ENCODE measurements at places on chromosomes 3 and 15.
A peak's percentile ranks its signal among the peaks of the same experiment; 100 is the strongest.

GRCh38 chr15:85935182-85935581 lies 140.5 kb upstream of the KLHL25 start:
- DNase-seq, result no peak

DNA sequence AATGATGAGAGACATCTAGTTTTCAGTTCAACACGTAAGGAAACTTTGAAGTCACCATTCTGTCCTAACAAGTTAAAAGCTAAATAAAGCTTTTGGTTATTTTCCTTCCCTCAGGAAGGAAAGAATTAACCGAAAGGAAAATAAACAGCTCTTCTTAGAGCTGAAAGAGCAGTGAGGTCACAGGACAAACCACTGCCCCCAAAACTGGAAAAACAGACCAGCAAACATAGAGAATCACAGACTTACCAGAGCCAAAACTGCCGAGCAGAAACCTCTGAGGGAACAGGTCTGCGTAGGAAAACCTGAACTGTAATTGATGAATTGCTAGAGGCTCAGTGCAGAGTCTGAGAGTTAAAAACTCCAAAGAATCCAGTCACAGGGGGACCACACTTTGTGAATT lies 14.7 kb downstream of the USP50 start:
- DNase-seq, result no peak

DNA sequence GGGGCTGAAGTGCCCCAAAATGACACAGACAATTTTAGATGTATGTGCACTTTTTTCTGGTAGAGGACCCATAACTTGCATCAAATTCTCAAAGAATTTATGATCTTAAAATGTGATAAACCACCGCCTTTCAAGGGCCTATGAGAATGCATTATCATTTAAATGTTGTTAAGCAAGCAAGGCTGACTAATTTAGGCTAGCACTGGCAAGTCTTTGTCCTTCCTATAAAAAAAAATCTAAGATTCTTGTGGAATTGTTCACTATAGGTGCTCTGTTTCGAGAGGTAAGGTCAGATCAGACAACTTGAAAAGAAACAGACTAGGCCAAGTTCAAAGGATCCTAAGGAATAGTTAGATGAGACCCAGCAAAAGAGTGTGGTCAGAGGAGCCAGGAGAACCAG lies 128.9 kb upstream of the PHLDB2 start:
- DNase-seq, result no peak

DNA sequence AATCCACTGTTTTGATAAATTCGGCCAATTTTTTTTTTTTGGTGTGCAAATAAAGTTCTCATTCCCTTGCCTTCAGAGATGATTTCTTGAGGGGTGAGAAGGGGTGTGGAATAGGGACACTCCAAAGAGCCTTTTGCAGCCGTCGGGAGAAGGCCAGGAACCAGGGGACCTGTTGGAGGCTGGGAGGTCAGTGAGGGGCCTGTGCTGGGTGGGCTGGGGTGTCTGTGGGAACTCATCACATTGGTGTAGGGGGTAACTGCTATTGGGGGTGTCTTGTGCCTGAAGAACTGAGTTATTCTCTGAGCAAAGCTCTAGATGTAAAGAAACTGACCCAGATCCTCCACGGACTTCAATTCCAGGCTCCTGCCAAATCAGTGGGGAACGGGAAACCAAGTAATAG lies 13.5 kb upstream of the SKIC8 start:
- DNase-seq, result no peak

DNA sequence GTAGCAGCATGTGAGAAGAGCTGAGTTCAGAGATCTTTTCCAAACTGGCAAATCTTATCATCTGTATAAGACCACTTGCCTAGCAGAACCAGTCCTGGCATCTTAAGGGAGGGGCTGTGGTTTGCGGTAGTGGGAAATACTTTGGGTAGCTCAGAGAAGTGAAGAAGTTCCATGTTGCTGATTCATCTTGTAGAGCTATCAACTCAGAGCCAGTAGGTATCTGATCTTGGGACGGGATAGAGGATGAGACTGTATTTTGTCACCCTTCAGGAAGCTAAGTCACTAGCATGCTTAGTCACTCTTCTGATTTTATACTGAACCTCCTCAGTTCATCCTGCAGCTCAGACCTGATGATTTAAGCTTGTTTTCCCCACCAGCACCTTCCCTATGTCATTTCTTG lies 211.4 kb downstream of the NR1D2 start:
- DNase-seq, result peak; percentile 43

GRCh38 chr15:67883234-67883773 lies 43.5 kb upstream of the RNU6-1 start:
- DNase-seq, result no peak

DNA sequence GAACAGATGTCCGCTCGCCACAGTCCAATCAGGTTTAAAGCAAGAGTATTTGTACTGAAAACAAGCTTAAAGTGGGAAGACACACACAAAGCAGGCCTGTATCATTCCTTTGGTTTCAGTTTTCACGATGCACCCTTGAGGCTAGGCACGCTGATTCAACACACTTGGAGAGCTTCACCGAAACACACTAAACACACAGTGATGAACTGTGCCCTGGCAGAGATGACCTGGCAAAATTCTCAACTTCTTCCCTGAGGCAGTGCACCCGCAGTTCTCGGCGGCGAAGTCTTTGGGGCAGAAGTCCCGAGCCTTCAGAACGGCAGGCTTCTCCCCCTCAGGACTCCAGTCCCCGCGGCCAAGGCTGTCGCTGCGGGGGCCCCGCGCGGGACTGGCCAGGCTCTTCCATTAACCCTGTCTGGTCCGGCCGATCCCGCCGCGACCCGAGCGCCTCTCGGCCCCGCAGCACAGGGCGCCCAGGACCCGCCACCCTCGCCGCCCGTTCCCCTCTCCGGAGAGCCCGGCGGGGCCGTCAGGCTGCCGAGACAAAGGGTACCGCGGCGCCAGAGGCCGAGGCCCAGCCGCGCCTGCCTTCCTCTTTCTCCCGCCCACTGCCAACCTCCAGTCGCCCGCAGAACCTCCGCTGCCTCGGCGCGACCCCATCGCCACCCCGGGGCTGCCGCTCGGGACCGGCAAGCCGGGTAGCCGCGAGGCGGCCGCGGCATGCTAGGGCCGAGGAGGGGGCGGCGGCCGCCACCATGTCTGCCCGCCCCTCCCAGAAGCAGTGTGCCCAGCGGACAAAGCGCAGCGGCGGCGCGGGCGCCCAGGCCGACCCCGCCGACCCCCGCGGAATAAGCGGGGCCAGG lies 792 bp downstream of the GABPB1 start:
- peak; percentile 62 for DNase-seq

- DNase-seq, result no peak
Observed at GRCh38 chr15:69505956-69506556, 53.4 kb downstream of the RPLP1 start.

GRCh38 chr3:124773351-124774326 lies 43.4 kb downstream of the UMPS start:
- no peak for DNase-seq

DNA sequence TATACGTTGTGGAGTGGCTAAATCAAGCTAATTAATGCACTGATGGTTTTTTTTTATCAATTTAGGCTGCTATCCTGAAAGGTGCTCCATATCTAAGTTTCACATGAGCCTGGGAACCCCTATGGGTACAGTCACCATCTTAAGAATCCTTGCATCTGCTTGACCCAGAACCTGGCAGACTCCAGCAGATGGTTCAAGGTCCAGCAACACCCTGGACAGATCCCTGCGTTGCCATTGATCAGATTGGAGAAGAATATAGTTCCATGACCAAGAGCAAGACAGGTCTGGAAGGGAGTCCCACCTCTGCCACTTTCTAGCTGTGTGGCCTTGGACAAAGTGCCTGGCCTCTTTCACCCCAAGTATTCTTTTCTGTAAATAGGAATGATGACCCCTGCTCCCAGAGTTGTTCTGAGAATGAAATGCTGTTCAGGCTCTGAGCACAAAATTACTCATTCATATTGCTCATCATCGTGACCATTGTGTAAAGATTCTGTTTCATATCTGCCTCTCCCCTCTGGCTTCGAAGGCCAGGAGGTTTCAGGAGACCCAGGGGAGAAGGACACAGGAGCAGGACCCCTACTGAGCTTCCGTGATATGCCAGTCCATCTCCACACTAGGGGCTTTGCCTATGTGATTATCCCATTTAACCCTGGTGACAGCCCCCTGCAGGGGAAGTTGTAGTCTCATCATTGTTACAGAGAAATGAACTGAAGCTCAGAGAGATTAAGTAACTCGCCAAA lies 30.0 kb upstream of the TSEN2 start:
- no peak for DNase-seq

- DNase-seq, result no peak
Observed at GRCh38 chr15:51672155-51672687, 9.1 kb upstream of the SCG3 start.

GRCh38 chr3:20250314-20250713 lies 64.3 kb upstream of the SGO1 start:
- DNase-seq, result no peak

DNA sequence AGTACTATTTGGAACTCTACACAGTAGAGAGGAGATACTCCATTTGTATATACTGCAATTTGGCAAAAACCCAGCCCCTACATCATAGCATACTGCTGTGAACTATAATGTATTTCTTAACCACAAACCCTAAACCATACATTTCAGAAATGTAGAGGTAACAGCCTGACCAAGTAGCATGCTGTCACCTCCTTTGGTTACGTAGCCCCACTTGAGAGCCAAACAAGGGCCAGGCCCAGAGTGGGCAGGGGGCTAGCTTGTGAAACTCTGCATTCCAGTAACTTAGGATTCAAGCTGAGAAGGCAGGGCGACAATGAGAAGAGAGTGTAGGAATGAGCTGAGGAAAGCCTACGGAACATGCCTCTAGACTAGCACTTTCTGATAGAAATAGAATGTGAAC lies 135.8 kb downstream of the GREM1 start:
- DNase-seq, result no peak

DNA sequence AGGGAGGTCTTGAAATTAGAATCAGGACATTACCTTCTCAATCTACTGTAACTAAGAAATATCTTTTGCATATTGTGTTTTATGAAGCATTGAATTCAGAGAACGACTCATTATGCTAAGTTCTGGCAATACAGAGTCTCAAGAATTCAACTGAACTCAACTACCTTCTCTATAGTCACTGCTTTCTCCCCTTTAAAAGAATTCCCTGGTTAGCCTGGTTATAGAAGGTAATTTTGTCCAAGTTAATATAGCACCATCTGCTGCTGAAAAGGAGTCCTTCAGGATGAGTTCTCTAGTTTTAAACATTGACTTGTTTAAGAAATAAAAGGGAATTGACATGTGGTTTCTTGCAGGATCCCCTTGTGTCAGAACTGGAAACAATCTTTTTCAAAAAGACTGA lies 60.2 kb downstream of the IL16 start:
- no peak for DNase-seq

GRCh38 chr15:88904624-88905327 lies 8.4 kb downstream of the MFGE8 start:
- DNase-seq, result no peak

GRCh38 chr3:48222616-48223513 lies at the start of gene CAMP:
TSS of gene CAMP (plus strand) at chr3:48223495. CDS start at chr3:48223512, 17 bp downstream.
- DNase-seq, result no peak

- no peak for DNase-seq
Observed at GRCh38 chr3:53354945-53355498, 7.7 kb upstream of the DCP1A start.

GRCh38 chr3:46665763-46666452 lies 27.6 kb downstream of the ALS2CL start:
- DNase-seq, result no peak

GRCh38 chr3:64063207-64063982 lies 40.1 kb upstream of the PSMD6 start:
- DNase-seq, result no peak

GRCh38 chr3:111238885-111239284 lies 167.3 kb downstream of the NECTIN3 start:
- DNase-seq, result no peak

GRCh38 chr3:189424922-189425321 lies 206.3 kb upstream of the TP63 start:
- no peak for DNase-seq

DNA sequence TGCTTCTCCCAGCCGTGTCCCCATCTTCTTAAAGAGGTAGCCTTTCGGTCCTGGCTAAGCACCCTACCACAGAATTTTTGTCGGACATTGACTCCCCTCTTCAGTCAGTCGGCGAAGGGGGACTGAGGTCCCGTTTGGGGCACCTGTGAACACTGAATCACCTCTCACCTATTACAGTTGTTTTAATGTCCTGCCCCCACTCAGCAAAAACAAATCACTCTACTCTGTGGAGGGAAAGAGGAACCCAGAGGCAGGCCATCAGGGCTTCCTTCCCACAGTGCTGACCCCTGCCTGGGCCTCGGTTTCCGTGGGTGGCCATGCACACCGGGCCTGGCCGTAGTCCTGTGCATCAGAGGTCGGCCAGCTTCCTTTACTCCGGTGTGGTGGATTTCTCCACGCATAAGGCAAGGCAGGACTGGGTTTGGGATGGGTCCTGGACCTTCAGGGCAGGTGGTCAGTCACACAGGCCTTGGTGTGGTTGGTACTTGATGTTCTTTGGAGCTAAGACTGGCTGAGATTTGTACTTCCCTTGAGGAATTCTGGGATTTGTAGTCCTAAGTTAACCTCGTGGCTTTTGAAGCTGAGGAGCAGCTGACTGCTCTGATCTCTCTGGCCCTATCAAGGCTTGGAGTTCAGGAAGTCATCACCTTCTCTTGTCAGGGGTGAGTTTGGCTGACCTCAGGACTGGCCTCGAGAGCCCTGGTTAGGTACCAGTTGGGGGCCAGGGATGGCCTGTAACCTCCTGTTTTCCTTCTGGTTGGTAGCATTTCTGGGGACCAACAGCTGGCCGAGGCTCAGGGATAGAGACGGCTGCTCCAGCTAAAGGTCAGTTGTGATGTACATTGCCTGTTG lies 627 bp upstream of the FAM131A start:
- no peak for DNase-seq

DNA sequence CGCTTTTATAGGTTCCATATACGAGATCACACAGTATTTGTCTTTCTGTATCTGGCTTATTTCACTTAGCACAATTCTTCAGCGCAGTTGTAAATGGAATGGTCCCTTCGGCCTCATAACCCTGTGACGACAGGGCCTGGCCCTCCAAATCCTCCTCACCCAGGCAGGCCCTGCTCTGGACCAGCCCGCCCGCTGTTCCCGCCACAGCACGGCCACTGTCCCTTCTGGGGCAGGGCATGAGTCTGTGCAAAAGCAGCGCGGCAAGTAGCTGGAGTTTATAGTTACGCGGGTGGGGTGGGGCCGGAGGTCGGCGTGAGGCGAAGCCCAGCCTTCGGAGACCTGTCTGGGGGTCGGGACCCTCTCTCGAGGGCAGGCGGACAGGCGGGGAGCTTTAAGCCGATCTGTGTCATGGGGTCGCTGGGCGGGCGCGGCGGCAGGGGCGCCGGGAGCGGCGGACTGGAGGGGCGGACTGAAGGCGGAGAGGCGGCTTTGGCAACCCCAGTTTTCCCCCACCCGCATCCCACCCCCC lies 543 bp downstream of the ARPIN start:
- DNase-seq, result no peak

- no peak for DNase-seq
Observed at GRCh38 chr15:63940966-63941620, 105.2 kb downstream of the DAPK2 start.

- DNase-seq, result no peak
Observed at GRCh38 chr15:89521605-89522004, 25.2 kb upstream of the RHCG start.

- DNase-seq, result no peak
Observed at GRCh38 chr3:197256836-197257444, 41.5 kb downstream of the DLG1 start.

GRCh38 chr15:34773013-34773412 lies 18.2 kb upstream of the GJD2 start:
- DNase-seq, result no peak

GRCh38 chr15:69958496-69959084 lies 139.1 kb downstream of the TLE3 start:
- DNase-seq, result no peak
